ENCODE measurements at places on chromosomes 1 and 21.

GRCh38 chr1:39795651-39796050, 7.0 kb upstream of the BMP8B start:
- no peak for DNase-seq

GRCh38 chr1:3226701-3227350, 157.8 kb downstream of the PRDM16 start:
- no peak for DNase-seq

DNA sequence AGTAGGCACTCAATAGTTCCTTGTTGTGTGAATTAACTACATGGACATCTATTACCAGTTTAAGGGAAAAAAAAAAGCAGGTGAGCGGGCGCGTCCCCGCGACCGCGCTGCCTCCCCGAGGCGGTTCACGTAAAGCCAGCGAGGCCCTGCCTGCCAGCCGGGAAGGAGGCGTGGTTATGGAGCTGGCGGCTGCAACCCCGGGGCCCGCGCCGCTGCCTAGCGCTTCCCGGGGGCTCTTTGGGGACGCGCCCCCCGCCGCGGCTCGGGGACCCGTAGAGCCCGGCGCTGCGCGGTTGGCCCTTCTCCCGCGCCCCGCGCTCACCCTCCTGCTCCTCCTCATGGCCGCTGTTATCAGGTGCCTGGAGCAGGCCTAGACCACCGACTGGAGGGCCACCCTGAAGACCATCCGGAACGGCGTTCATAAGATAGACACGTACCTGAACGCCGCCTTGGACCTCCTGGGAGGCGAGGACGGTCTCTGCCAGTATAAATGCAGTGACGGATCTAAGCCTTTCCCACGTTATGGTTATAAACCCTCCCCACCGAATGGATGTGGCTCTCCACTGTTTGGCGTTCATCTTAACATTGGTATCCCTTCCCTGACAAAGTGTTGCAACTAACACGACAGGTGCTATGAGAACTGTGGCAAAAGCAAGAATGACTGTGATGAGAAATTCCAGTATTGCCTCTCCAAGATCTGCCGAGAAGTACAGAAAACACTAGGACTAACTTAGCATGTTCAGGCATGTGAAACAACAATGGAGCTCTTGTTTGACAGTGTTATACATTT, 2.6 kb upstream of the CC2D1B start:
- DNase-seq, result peak; percentile 71

- DNase-seq, result no peak
Measured at GRCh38 chr1:220700556-220701179, 10.5 kb downstream of the C1orf115 start.

- peak; percentile 62 for DNase-seq
Measured at GRCh38 chr1:160877221-160877620, 7.8 kb downstream of the ITLN1 start.

DNA sequence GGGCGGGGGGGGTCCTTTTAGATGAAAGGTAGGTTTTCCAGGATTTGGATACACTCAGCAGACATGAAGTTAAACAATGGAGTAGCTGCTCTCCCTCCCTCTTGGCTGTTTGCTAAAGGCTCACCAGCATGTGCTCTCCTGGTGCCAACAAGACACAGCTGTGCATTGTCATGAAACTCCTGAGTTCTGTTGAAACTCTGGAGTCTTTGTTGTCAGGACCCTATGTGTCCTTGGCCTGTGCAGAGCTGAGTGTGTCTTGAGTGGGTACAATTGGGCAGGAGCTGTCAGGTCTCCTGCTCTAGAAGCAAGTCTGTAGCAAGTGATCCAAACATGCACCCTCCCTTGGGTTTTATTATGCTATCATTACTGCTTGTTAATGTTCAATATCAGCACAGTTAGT, 12.7 kb downstream of the TBX19 start:
- no peak for DNase-seq

DNA sequence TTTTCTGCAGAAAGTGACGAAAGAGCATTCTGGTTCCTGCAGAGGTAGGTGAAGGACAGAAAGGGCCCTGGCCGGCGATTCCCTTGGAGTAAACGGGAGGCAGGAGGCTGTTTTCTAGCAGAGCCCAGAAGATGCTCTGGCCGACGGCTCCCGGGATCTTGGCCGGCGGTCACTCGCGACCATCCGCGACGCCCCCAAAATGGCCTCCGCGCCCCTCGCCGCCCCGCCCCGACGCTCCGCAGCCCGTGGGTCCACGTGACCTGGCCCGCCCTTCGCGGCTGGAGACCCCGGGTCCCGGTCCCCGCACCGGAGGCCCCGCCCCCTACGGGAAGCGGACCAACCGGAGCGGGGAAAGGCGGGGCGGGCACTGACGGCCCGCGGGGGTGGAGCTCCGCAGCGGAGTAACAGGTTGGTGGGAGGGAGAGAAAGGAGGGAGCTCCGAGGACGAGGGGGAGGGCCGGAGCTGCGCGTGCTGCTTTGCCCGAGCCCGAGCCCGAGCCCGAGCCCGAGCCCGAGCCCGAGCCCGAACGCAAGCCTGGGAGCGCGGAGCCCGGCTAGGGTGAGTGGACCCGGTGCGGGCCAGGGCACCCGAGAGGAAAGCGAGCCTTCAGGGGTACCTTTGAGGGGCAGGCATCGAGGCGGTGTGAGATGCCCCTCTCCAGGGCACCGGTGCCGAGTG, at the start of gene CGN:
Gene CGN (plus strand): TSS at position 431 of the 679 bp plus-strand sequence. CDS start 7,133 bp downstream, outside the sequence.
- DNase-seq, result peak; percentile 69

- no peak for DNase-seq
Measured at GRCh38 chr1:192927496-192927895, 118.7 kb downstream of the RGS2 start.

DNA sequence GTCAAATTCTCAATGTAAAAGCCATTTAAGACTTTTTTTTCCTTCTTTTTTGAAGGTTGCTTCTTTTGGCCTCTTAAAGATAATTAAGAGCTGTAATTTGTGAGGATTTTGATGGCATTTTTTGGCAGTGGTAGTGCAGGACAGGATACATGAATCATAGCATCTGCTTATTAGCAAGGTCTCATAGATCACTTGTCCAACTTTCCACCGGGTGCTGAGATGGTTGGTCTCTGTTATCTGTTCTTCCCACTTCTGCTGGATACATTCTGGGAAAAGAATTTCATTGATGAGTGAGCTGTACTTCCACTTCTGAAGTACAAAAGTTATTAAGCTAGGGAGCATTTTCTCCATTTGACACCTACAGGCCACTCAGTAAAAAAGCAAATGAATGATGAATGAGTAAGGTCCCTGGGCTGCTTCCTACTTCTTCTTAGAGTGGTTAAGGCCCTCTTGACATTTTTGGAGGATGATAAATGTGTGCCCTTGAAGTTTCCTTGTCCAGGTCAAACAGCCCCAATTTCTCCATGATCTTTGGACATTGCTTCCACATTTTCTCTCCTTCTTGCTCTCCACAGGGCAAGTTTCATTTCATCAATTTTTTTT, 100.6 kb downstream of the ROR1 start:
- DNase-seq, result no peak

GRCh38 chr1:244097523-244098405, 46.7 kb downstream of the ZBTB18 start:
- no peak for DNase-seq

DNA sequence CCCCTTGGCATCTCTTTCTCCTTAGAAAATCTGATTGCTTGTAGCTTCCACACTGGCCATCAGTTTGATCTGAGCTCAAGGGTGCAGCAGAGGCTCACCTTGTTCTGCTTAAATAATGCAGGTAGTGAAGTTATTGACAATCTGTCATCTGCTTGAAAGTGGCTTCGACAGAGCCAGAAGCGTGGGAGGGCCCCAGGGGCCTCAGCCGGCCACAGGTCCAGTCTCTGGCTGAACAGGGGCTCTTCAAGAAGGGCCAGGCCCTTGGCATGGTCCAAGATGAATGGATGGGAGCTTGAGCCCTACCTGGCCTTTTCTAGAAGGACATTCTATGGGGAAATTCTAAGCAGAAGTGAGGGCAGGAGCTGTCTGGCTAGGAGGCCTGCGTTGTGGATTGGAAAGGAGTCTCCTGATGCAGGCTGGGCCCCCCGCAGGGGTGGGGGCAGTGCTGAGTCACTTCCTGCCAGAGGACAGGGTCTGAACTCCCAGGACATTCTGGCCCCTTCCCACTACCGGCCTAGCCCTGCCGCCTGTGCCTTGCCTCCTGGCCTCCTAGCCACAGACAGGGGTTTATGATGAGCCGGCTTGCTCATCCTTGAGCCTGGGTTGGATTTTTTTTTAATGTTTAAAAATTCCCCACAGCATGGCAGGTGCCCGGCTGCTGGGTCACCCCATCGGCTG, 162.3 kb upstream of the VAMP3 start:
- DNase-seq, result no peak

GRCh38 chr1:58902830-58903513, 119.1 kb upstream of the JUN start:
- DNase-seq, result no peak

DNA sequence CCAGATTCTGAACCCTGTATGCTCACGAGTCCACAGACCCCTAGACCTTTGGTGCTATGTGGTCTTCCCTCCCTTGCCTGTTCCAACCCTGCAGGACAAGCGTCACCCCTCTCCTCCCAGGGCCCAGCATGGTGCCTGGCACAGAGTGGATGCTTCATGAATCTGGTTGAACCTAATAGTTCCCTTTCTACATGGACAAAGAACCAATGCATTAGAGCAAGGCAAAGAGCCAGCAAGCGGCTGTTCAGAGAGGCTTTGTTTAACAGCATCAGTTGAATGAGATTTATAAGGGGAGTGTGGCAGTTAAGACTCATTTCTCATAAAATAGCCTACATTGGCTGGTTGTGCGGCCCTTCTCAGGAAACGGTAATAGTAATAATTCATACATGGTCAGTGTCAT, 14.9 kb downstream of the SLC26A9 start:
- no peak for DNase-seq

DNA sequence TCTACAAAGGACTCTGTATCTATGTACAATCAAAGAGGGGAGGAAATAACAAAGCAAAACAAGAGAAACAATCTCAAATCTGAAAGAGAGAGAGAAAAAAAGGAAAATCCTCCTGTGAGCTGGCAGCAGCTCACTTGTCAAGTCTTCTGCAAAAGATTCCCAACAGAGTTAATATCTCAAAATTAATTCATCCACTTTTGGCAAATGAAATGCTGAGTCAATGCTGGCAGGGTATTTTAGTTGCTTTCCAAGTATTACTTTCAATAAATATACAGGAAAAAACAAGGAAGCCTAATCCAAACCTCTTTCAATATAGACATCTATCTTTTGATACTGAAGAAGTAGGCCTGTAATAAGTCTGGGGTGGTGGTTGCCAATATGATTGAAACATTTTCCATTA, 613.9 kb upstream of the NEGR1 start:
- DNase-seq, result no peak

DNA sequence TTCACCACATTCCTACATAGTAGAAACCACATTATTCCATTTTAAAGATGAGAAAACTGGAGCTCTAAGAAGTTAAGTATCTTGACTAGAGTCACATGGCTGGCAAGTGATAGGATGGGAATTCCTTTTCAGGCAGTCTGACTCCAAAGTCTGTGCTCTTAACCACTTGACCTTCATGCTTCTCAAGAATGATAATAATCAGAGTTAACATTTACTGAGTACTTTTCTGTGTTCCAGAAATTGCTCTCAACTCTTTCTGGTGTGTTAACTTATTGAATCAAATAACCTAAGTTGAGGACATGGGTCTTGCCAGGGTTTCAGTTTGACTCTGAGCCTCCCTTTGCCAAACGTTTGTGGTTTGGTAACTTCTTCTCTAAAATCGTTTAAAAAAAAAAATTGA, 169.4 kb downstream of the RASAL2 start:
- DNase-seq, result no peak

DNA sequence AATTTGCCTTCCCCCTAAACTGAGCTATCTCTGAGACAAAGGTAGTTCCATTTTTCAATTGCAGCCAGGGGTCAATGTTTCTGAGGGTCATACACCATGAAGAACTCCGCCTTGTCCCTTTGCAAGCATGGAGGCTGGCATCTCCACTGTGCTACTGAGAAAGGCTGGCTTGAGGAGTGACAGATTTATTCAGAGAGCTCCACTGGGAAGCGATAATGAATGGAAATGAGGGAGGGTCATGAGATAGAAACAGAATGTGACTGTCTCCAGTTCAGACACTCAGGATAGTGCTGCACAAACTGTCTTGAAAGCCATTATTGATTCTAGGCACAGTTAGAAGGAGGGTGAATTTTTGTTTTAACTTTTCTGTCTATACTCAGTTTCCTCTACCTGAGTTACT, 197.5 kb downstream of the ZNF326 start:
- no peak for DNase-seq

- no peak for DNase-seq
Measured at GRCh38 chr1:111732718-111733117, 6.5 kb downstream of the INKA2 start.

GRCh38 chr1:181620183-181620582, 136.9 kb downstream of the CACNA1E start:
- DNase-seq, result no peak

DNA sequence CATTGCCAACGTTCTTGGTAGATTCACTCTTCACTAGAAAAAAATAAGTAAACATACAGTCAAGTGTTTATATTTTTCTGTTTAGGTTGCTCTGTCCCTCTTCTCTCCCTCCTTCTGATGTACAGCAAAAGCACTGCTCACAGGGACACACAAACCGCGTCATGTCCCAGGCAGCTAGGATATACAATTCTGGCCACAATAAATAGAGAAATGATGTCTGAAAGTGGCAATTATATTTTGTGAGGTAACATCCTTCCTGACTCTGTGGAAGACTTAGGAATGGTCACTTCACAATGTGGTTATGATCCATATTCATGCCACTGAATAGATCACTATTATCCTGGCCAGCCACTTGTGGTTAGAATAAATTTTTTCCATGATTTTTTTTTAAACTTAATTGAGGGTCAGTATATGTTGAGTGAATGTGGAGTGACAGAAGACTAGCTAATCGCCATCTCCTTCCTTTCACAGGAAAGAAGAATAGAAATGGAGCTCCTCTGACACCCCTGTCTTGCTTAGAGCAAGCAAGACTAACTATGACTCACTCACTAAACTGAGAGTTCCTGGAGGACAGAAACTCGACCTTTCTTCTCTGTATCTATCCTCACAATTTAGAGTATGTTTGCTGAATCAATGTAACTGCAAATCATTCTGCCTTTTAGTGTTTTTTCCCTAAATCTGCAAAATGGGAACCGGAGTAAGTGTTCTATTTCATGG, 54.0 kb downstream of the ZNHIT6 start:
- DNase-seq, result no peak

GRCh38 chr21:33308586-33309490, 15.9 kb upstream of the IFNAR1 start:
- peak; percentile 83 for DNase-seq
